ENCODE measurements at places on chromosomes 12 and 14.

- DNase-seq, result no peak
Observed at GRCh38 chr14:101491841-101492240, 69.5 kb upstream of the DIO3 start.

GRCh38 chr12:52582971-52583456 lies 9.4 kb upstream of the KRT74 start:
- DNase-seq, result peak; percentile 53

DNA sequence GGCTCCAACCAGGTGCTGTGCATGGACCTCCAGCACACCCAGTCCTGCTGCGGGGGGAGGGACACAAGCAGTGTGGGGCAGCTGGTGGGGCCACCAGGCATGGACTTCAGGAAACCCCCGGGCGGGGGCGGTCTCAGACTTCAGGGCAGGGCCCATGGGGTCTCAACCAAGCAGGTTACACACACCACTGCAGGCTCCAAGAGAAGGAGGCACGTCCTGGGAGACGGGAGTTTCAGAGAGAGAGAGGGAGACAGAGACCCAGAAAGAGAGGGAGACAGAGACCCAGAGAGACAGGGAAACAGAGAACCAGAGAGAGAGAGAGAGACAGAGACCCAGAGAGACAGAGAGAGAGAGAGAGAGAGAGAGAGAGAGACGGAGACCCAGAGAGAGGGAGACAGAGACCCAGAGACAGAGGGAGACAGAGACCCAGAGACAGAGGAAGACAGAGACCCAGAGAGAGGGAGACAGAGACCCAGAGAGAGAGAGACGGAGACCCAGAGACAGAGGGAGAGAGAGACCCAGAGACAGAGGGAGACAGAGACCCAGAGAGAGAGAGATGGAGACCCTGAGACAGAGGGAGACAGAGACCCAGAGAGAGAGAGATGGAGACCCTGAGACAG lies 128.9 kb downstream of the NCOR2 start:
- no peak for DNase-seq

DNA sequence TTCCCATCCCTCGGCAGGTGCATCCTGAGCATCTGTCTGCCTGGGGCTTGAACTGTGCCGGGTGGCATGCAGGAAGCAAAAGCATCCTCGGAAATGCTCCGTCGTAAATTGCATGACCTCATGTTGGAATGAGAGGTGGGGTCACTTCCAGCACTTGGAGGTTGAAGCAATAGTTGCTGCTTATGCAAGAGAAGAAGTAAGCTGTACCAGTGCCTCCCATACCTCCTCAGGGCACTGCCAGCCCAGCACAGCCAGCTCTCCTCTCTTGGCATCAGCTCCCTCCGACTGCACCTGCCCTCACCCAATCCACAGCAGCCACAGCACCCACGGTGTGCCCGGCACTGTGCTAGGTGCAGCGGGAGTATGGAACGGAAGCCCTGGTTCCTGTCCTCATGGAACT lies 11.5 kb downstream of the TEAD4 start:
- DNase-seq, result no peak

DNA sequence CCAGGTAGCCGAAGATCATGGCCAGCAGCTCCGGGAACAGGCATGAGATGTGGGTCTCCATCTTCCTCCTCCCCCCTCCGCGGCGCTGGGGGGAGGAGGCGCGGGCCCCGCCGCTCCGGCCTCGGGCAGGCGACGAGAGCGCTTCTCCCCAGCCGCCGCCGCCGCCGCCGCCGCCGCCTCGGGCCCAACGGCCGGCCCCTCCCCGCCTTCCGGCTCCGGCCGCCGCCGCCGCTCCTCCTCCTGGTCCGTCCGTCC lies 448 bp downstream of the FBXL14 start:
- no peak for DNase-seq

- no peak for DNase-seq
Observed at GRCh38 chr12:50110127-50110761, 1.8 kb upstream of the COX14 start.

DNA sequence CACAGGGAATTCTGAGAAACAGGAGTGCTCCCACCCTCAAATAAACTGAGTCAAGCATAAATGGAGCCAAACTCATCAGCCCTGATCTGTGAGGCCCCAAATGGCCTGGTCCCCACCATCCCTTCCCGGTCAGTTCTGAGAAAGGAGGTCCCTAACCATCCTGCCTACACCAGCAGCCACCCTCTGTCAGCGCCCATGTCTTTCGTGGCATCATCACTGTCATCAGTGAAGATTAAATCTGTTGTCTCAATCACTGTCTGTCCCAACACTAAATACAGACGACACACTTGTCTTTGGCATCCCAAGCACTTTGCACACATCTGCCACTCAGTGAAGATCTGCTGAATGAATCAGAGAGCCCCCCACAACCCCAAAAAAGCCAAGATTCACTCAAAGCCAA lies 22.4 kb downstream of the VPS37B start:
- no peak for DNase-seq

DNA sequence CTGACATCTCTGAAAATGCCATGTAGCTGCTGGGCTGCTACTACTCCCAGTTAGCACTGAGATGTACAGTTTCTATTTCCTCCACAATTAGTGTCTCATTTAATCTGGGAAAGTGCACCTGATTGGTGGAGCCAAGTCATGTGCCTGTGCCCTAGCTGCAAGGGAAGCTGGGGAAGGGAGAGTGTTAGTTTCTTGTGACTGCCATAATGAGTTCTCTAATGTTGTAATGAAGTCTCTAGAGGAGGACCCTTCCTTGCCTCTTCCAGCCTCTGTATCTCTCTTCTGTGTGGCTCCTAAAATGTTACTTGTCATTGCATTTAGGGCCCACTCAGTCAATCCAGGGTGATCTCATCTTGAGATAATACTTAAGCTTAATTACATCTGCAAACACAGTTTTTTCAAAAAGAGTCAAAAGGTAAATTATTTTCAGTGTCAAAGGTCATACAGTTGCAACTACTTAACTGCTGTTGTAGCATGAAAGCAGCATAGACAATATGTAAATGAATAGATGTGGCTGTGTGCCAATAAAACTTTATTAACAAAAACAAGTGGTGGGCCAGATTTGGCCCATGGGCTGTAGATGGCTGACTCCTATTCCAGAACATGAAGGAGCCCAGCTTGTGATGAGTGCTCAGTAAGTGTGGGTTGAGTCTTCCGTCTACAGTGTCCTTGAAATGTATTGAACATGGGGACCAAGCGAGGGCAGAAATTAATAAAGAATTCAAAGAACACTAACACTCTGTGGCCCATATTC lies 137.2 kb upstream of the MAP1LC3B2 start:
- DNase-seq, result no peak

- DNase-seq, result no peak
Observed at GRCh38 chr12:69298947-69299346, 49.2 kb upstream of the LYZ start.

GRCh38 chr12:48028541-48029431 lies 24.5 kb upstream of the COL2A1 start:
- no peak for DNase-seq

- DNase-seq, result no peak
Observed at GRCh38 chr14:103528146-103528586, 830 bp upstream of the TRMT61A start.

DNA sequence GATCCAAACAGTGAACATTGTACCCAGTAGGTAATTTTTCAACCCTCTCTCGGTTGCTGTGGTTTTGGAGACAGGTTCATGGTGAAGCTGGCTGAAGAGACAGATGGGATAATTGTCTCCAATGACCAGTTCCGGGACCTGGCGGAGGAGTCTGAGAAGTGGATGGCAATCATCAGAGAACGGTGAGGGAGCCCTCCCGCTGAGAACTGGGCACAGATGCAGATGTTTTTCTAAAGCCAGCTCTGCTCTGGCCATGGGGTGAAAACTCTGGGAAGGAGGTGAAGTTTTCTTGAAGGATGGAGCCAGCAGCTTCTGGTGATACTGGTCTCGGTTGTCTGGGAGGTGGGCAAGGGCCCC lies 6.2 kb downstream of the KHNYN start:
- no peak for DNase-seq

- DNase-seq, result no peak
Observed at GRCh38 chr14:76514213-76514998, 138.5 kb downstream of the ESRRB start.

GRCh38 chr14:48937541-48938195 lies 648.5 kb downstream of the RPS29 start:
- DNase-seq, result no peak

DNA sequence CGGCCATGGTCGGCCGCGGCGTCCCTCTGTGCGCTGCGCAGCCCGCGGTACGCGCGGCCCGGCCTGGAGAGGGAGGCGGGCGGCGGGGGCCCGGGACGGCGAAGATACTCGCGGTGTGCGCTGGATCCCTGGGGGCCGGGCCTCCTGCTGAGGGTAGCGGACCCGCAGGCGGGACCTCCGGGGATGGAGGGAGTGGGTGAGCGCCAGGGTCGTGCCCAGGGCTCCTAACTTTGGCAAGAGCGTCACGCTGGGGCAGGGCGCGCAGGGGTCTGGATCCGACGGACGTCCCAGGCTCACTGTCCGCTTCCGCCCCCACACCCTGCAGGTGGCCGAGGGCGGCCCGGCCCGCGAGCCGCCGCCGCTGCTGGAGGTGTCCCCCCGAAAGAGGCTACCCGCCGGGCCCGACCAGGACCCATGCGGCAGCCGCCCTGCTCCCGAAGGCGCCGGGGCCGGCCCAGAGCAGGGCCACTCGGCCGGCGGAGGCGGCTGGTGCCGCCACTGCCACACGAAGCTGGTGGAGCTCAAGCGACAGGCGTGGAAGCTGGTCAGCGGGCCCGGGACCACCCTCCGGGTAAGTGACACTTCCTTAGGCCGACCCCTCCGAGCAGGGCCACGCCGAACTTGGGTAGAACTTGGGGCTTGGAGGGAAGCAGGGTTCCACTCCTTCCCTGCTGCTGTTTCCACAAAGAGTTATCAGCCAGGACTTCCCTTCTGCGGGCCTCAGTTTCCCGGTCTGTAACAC lies 502 bp downstream of the KIF26A start:
- DNase-seq, result no peak

DNA sequence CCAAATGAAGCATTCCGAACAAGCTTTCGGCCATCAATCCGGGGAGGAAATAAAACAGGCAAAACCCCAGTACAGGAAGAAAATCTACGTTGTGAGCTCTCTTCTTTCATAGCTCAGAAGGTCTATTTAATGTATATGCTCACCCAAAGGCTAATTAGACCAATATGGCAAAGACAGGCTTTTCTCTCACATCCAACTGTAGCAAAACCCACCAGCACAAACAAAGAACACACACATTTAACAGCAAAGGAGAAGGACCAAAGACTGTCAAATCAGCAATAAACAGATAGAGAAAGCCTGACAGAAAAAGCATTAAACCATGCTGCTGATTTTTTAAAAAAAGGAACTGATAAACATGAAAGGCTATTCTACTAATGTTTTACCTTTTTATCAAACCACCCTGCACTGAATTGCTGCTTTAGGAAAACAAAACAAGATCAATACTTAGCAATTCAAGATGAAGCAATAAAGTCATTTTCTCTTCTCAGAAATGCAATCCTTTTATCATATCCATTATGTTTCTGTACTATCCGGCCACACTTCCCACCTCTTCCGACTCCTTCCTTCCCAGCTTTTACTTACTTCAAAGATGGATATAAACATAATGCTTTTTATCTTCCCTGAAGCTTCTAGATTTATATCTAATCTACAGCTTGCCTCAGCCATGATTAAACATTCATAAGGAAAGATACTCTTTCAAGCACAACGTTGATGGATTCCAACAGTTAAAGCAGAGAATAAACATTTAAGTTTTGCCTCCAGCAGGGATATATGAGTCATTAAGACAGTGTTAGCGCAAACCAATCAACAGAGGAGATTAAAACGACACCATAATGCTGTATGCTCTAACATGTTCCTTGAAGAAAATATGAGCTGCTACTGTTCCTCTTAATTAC lies 74.6 kb upstream of the BBS10 start:
- DNase-seq, result no peak

GRCh38 chr12:50642761-50643160 lies 121.1 kb upstream of the ATF1 start:
- DNase-seq, result no peak

- DNase-seq, result no peak
Observed at GRCh38 chr14:50023671-50024490, 92.5 kb downstream of the VCPKMT start.

GRCh38 chr12:80033448-80033847 lies 65.9 kb upstream of the OTOGL start:
- no peak for DNase-seq

- DNase-seq, result no peak
Observed at GRCh38 chr12:49664591-49665239, 41.4 kb downstream of the PRPF40B start.

DNA sequence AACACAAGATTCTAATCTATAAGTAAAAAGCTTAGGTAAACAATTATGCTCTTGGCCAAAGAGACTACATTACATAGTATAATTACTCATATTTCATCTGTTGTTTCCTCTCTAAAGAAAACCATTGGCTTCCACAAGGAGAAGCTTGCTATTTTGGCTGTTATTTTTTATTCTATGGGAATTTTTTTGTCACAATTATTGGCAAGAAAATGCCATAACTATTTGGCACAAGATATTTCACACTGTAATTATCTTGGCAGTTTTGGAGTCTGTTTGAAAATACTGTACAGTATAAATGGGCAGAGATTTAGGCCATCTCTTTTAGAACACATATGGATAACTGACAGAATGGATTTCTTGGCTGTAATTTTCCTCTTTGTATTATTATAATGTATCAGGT lies 51.2 kb downstream of the KCNH5 start:
- no peak for DNase-seq

GRCh38 chr12:89087876-89088275 lies 264.4 kb downstream of the DUSP6 start:
- no peak for DNase-seq

GRCh38 chr12:9943240-9943639 lies 11.1 kb upstream of the CLEC2A start:
- DNase-seq, result no peak

DNA sequence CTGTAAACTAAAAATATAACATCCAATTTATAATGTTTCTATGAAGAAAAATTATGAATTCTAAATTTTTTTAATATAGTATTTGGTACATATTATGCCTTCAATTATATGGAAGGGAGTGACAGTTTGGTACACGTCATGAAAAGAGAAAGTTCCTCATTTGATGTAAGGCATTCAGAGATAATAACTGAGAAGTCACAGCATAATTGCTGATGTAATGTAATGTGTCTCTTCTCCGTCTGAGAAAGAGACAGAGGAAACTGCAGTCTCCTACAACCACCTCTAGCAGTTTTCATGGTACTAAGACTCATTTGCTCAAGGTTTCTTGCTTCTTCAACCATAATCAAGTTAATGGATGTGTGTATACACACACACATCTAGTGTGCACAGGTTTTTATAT lies 2.3 kb upstream of the CD69 start:
- peak; percentile 42 for DNase-seq

DNA sequence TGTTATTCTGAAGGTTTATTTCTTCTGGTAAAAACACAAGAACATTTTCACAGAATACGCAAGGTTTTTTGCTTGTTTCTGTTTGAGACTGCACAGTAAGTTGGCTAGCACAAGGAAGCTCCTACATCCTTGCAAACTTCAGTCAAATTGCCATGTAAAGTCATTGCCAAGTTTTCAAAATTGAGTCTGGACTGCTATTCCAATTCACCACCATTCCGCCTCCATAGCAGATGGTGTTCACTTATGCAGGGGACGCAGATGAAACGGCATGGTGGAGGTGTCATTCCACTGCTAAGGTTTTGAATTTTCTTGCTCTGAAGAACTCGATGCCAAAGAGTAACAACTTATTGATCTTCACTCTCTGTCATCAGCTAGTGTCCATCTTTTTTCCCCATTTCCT lies 303.9 kb upstream of the SYT1 start:
- DNase-seq, result no peak

Data from central memory CD4-positive, alpha-beta T cell (primary cell).